Sigmoid colon (tissue), 7 donors: ENCODE measurements at places on chromosomes 2 and 18.

- H3K27me3 ChIP-seq = no peaks in the 10 kb centered on the region
- H3K27ac ChIP-seq = no peak overlapping the region
- no peak for DNase-seq
- peaks cover 3% of the 10 kb centered on the region for H3K4me1 ChIP-seq
Measured at GRCh38 chr18:6150430-6150829, 255.1 kb upstream of the TMEM200C start.

DNA sequence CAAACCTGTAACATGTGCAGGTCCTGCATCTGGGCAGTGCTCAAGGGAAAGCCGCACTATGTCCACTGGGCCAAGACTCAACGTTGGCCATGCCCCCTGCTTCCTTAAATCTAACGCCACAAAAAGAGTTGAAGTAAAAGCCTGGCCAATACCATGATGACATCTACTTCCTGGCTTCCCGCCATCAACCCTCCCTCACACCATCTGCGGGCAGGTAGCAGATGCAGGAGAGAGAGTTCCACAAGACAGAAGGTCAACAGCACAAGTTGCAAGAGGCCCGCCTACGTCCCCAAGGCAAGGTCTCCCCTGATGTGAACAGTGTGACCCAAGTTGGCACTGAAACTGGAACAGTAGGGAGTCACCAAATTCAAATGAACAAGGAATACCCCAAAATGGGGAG, 48.4 kb downstream of the ABCG8 start:
- H3K27ac ChIP-seq = no peak overlapping the region
- H3K27me3 ChIP-seq = no peaks in the 10 kb centered on the region
- H3K36me3 ChIP-seq = peaks cover 19% of the 10 kb centered on the region
- no peak for DNase-seq
- no peaks in the 10 kb centered on the region for H3K4me1 ChIP-seq

DNA sequence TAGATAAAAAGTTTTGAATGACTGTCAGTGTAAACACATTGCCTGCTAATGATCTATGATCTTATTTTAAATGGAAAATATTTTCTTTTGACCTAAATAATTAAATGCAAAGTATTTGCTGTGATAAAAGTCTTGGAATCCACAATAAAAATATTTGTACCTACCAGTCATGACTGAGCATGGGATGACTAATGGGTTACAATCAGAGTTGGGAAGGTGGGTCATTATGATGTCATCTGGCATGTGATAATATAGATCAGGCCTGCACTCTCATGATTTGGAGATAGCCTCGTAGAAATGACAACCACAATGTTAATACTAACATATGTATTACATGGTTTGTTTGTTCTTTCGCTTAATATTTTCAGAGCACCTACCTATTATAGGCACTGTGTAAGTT, 848.8 kb upstream of the KLHL29 start:
- H3K36me3 ChIP-seq = no peaks in the 10 kb centered on the region
- H3K4me3 ChIP-seq = no peak overlapping the region
- H3K27me3 ChIP-seq = no peaks in the 10 kb centered on the region
- H3K4me1 ChIP-seq = no peaks in the 10 kb centered on the region
- no peak for DNase-seq
- H3K27ac ChIP-seq = no peak overlapping the region

- H3K36me3 ChIP-seq = no peaks in the 10 kb centered on the region
- H3K27me3 ChIP-seq = no peaks in the 10 kb centered on the region
- no peak for DNase-seq
Measured at GRCh38 chr2:62142054-62142453, 53.9 kb upstream of the B3GNT2 start.

DNA sequence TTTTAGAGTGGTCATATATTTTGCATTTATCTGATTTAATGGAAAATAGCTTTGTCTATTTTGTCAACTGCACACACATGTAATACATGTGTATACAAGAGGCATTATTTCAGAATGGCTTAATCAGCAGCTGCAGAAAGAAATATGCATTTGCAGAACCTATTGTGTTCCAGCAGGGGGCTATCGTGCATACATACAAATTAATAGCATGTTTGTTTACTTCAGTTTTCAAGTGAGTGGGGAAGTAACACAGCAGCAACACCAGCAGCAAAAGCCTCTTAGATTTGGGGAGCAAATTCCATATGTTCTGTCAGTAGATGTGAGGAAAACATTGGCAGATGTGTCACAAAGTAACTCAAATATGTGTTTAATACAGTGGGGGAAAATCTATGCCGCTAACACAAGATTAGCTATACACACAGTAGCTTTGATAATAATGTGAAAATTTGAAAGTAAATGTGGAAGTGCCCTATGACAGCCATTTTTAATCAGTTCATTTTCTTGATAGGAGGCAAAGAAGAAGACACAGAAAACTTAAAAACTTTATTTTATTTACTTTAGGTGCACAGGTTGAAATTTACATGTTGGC, 218.1 kb downstream of the WDR7 start:
- no peaks in the 10 kb centered on the region for H3K27me3 ChIP-seq
- no peak overlapping the region for H3K4me3 ChIP-seq
- H3K36me3 ChIP-seq = no peaks in the 10 kb centered on the region
- no peaks in the 10 kb centered on the region for H3K4me1 ChIP-seq

DNA sequence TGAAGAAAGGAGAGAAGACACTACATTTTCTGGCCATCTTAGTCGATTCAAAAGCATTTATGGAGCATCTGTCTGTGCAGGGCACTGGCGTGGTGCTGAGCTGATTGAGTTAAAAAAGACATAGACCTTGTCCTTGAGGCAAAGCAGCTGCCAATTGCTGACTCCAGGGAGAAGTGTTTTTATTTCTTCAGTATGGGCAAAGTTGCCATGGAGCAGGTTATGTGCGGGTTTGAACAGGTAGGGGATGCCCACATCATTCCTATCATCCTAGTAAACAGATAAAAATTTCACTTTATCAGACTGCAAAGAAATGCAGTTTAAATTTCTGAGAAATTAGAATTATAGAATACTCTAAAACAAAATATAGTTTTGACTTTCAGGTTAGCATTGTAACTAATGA, 125.8 kb downstream of the NUP35 start:
- H3K4me3 ChIP-seq = no peak overlapping the region
- no peaks in the 10 kb centered on the region for H3K4me1 ChIP-seq
- H3K36me3 ChIP-seq = no peaks in the 10 kb centered on the region
- H3K27ac ChIP-seq = no peak overlapping the region
- DNase-seq = no peak

- no peak overlapping the region for H3K27ac ChIP-seq
- H3K4me1 ChIP-seq = no peaks in the 10 kb centered on the region
- H3K36me3 ChIP-seq = no peaks in the 10 kb centered on the region
- no peak for DNase-seq
- H3K4me3 ChIP-seq = no peak overlapping the region
- H3K27me3 ChIP-seq = no peaks in the 10 kb centered on the region
Measured at GRCh38 chr2:16716024-16716423, 50.4 kb upstream of the CYRIA start.

DNA sequence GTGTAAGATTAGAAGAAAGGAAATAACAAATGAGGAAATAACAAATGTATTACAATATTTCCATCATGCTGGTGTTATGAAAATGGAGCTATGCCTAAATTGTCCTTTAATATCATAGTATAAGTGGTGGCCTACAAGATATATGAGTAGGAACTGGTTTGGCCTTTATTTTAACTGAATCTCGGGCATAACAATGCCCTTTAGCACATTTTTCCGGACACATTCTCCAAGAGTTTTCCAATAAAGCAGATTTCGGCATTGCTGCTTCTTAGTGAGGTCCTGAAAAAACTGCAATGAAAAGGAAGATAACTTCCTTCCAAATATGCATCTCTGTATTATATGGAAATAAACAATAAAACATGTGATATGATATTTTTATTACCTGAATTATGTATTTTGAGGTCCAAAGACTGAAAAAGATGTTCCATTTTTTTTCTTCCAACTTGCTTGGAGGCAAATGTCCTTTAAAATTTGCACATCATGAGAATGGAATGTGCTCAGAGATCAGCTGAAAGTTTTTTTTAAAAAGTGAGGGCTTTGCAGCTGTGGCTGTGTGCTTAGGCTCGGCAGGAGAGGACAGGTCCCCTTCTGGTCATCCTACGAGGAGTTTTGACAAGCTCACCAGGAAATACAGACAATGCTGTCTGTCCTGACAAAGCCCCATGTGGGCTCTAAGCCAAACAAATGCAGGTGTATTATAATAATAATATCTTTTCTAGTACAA, 132.3 kb upstream of the RND3 start:
- H3K27ac ChIP-seq = peak overlapping the region; percentile 18
- DNase-seq = no peak
- H3K27me3 ChIP-seq = no peaks in the 10 kb centered on the region
- H3K36me3 ChIP-seq = no peaks in the 10 kb centered on the region
- H3K4me1 ChIP-seq = no peaks in the 10 kb centered on the region

GRCh38 chr2:68431316-68431972, 35.6 kb downstream of the FBXO48 start:
- H3K36me3 ChIP-seq = no peaks in the 10 kb centered on the region
- H3K27me3 ChIP-seq = no peaks in the 10 kb centered on the region
- no peak overlapping the region for H3K4me3 ChIP-seq
- H3K27ac ChIP-seq = no peak overlapping the region
- DNase-seq = no peak

- H3K27me3 ChIP-seq = no peaks in the 10 kb centered on the region
- H3K4me1 ChIP-seq = peaks cover 26% of the 10 kb centered on the region
- no peak overlapping the region for H3K4me3 ChIP-seq
- no peaks in the 10 kb centered on the region for H3K36me3 ChIP-seq
- no peak overlapping the region for H3K27ac ChIP-seq
Measured at GRCh38 chr2:113209011-113209645, 35.4 kb downstream of the PSD4 start.

- no peak overlapping the region for H3K4me3 ChIP-seq
- no peaks in the 10 kb centered on the region for H3K27me3 ChIP-seq
- no peaks in the 10 kb centered on the region for H3K36me3 ChIP-seq
- no peak for DNase-seq
- peaks cover 30% of the 10 kb centered on the region for H3K4me1 ChIP-seq
- H3K27ac ChIP-seq = no peak overlapping the region
Measured at GRCh38 chr2:43161650-43162510, 64.5 kb downstream of the ZFP36L2 start.

- no peaks in the 10 kb centered on the region for H3K27me3 ChIP-seq
- DNase-seq = no peak
- H3K4me3 ChIP-seq = no peak overlapping the region
- H3K4me1 ChIP-seq = peaks cover 11% of the 10 kb centered on the region
Measured at GRCh38 chr18:3294435-3295080, 32.6 kb downstream of the MYL12B start.

GRCh38 chr18:56563568-56563967, 74.8 kb downstream of the TXNL1 start:
- H3K4me1 ChIP-seq = no peaks in the 10 kb centered on the region
- no peaks in the 10 kb centered on the region for H3K27me3 ChIP-seq
- H3K4me3 ChIP-seq = no peak overlapping the region
- no peak for DNase-seq
- H3K36me3 ChIP-seq = no peaks in the 10 kb centered on the region
- no peak overlapping the region for H3K27ac ChIP-seq

- H3K4me3 ChIP-seq = peak overlapping the region; percentile 97
- H3K36me3 ChIP-seq = no peaks in the 10 kb centered on the region
- H3K27ac ChIP-seq = peak overlapping the region; percentile 88
- no peak for DNase-seq
- H3K4me1 ChIP-seq = peaks cover 38% of the 10 kb centered on the region
Measured at GRCh38 chr2:44360749-44361329, 455 bp downstream of the PREPL start.

GRCh38 chr18:56321470-56321869, 316.9 kb downstream of the TXNL1 start:
- no peak overlapping the region for H3K4me3 ChIP-seq
- no peak for DNase-seq
- H3K27ac ChIP-seq = no peak overlapping the region
- H3K36me3 ChIP-seq = no peaks in the 10 kb centered on the region

DNA sequence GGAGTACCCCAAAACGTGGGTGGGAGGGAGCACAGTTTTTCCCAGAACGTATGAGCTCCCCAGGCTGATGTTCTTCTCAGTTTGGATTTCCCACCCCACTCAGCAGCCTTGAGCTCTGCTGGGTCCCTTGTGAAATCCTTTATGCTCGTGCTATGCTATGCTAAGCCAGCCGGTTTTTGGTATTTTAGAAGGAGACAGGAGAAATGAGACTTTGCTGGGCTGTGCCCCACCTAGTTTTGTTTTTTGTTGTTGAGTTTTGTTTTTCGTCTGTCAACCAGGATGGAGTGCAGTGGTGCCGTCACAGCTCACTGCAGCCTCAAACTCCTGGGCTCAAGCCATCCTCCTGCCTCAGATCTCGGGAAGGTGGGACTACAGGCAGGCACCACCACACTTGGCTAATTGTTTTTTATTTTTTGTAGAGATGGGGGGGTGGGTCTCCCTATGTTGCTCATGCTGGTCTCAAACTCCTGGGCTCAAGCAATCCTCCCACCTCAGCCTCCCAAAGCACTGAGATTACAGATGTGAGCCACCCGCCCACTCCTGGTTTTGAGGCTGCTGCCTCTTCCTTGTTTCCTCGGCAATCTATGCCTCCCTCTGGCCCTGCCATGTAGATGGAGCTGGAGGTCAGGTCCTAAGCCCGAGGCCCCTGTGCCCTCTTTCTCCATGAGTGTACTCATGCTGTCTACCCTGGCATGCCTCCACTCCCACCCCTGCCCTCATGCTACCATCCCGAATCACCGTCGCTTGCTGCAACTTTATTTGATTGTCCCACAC, 17.5 kb upstream of the MGAT4A start:
- DNase-seq = no peak
- H3K36me3 ChIP-seq = no peaks in the 10 kb centered on the region
- H3K27me3 ChIP-seq = no peaks in the 10 kb centered on the region
- peak overlapping the region; percentile 38 for H3K27ac ChIP-seq

DNA sequence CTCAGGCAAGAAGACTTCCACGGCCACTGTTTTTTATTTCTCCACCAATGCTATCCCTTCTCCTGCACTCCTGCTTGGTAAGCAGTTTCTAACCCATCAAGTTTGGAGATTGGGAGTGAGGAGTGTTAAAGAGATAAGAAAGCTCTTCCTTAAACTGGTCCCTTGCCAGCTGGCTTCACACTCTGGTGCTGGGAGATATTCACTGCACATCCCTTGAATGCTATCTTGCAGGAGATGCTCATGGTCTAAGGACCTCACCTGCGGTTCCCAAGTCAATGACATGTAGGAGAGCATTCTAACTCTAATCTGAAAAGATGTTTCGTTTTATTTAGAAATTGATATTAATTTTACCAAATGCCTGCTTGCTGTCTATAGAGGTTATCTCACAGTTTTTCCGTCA, 28.2 kb upstream of the CYRIA start:
- H3K4me1 ChIP-seq = no peaks in the 10 kb centered on the region
- no peaks in the 10 kb centered on the region for H3K27me3 ChIP-seq
- H3K4me3 ChIP-seq = no peak overlapping the region
- H3K27ac ChIP-seq = no peak overlapping the region

DNA sequence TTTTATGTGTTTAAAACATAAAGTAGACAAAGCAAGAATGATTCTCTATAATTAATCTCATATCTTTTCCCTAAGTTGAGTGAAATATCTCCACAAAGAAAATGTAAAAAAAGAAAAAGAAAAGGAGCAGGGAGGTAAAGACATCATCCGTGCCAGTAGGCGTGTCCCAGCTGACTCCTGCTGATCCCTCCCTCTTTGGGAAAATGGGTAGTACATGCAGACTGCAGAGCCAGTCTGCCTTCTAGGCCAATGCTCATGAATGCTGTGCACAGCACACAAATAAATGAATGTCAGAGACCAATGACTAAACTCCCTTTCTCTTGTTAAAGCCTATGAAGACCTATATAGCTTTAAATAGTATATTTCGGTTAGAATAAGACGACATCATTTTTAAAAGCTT, 64.7 kb downstream of the RAPH1 start:
- H3K4me1 ChIP-seq = no peaks in the 10 kb centered on the region
- H3K36me3 ChIP-seq = no peaks in the 10 kb centered on the region
- no peak overlapping the region for H3K27ac ChIP-seq
